ENCODE measurements at places on chromosomes 16 and 17.

DNA sequence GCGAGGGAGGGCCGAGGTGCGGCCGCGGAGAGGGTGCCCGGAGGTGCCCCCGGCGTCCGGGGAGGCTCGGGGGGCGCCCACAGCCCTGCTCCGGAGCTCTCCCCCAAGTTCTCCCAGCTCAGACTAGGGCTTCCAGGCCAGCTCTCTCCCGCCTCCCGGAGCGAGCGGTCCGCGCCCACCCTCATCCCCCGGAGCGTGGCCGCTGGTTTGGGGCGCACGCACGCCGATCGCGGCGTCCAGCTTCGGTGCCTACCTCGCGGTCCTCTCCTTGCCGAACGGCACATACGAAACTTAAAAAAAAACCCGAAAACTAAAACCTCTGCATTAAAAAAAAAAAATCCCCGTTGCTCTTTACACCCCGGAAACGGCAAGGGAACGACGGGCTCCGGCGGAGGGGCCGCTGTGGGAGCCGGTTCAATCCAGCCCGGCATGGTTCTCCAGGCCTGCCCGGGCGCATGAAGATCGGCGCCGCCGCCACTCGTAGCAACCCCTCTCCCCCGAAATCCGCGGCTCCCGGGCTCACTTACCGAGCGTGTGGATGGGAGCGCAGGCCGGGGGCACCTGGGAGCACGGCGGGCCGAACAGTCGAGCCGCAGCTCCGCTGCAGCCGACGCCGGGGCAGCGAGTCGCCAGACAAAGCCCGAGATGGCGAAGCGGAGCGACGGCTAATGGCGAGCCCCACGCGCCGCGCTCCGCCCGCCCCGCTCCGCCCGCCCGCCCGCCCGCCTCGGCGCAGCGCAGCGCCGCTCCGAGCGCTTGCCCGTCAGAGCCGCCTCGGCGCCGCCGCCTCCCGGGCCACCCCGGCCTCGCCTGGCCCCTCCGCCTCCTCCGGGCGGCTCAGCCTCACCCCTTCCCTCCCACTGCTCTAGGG, 973 bp upstream of the UBTF start:
- DNase-seq, result no peak

GRCh38 chr16:57803134-57803990, 1.1 kb upstream of the KIFC3 start:
- no peak for DNase-seq

DNA sequence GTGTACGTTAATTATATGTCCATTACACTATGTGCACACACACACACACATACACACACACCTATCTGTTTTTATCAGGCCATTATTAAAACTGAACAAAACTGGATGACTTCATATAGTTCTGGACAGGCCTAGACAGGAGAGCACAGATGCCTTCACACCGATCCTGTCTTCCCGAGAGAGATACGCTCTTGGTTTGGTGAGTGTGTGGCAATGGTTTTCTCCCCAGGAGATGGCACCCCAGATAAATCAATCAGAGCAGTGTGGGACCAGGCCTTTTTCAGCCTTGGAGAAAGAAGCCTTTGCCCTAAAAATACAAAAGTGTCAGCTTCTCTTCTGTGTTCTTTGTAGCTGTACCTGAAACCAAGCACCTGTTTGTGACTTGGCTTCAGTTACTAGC, 83.7 kb downstream of the CPPED1 start:
- DNase-seq, result no peak

DNA sequence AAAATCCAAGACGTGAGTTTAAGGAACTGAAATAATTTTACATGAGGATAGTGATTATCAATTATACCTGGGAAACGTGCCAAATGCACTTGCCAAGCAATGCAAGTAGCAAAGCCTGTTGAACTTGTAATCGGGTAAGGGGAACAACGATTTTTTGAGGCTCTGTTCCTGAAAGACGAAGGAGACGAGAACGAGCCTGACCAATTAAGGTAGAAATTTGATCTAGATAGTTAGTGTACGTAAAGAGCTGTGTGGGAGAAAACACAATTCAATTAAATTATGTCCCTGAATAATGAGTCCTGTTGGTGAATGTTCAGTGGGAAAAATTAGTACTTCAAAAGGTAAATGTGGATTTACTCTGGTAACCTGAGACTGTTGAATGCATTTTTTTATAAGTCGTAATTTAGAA, 17.7 kb upstream of the KCTD5 start:
- DNase-seq, result no peak

DNA sequence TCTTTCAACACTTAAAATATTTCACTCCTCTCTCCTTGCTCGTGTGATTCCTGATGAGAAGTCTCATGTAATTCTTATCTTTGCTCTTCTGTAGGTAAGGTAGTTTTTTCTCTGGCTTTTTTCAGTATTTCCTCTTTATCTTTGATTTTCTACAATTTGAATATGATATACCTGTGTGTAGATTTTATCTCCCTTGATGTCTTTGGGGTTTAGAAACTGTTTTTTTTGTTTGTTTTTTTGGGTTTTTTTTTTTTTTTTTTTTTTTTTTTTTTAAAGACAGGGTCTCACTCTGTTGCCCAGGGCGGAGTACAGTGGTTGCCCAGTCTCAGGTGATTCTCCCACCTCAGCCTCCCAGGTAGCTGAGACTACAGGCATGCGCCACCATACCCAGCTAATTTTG, 26.6 kb downstream of the MOSMO start:
- no peak for DNase-seq

GRCh38 chr16:85027958-85028684, 526 bp downstream of the KIAA0513 start:
- DNase-seq, result no peak

DNA sequence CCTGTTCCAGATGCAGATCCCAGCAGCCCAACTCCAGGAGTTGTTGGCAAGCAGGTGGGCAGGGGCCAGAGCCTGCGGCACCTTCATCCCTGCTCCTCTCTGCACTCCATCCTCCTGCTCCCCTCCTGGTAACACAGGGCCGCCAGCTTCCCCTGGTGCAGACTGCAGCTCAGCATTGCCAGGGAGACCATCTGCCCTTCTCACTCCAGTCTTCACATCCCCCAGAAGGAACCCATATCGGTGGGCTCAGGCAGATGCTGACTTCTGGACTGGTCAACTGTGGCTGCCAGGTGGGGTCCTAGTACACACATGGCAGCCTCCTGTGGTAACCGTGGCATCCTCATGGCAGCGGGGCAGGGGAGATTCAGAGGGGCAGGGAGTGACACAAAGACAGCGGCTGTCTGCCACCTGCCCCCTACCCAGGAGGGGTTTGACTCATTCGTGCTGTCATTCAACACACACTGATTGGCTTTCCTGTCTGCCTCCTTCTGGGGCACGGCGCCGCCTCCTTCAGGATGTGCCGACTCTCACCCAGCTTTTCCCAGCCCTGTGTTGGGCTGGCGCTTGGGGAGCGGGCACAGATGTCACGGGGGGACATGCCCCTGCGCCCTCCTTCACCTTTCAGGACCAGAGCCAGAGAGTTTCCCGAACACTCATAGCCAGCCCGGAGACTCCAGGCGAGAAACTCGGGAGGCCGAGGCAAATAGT, 120.9 kb downstream of the CMIP start:
- DNase-seq, result no peak

DNA sequence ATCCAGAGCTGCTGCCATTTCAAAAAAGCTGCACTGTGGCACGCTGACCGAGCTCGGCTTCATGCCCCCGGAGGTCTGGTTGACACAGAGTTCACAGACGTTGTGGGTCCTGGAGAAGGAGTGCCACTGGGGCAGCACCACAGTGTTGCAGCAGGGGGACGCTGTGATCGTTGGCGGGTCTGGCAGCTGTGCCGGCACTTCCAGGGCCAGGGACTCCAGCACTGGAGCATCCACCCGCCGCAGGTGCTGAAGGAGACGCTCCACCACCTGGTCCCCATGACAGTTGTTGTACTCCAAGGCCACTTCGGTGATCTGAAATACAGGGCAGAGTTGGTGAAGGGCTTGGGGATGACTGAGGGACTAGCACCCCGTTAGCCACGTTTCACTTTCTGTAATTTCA, 23.5 kb downstream of the SNN start:
- no peak for DNase-seq
